Smooth muscle cell of the brain vasculature (primary cell): ENCODE measurements at places on chromosomes 3 and 15.

DNA sequence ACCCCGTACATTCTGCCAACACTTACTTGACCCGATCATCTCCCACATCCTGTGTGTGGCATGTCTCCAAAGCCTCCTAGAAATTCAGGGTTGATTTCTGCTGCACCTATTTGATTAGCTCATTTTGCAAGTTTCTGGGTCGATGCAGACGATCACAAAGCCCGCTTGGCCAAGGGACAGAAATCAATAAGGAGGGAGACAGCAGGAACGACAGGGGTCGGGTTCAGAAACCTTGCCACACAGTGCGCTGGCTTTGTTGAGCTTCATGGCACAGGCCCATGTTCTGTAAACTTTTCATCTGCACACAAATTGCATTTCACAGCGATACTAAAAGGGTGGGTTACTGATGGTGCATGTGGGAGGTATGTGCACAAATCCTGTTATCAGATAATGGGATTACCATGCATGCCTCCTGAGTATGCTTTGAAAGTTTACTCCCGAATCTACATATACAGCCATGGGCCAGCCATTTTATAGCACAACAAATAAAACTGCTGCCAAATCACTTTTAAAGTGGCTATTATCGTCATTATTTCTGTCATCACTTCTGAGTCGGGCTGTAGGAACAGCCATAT, 95.9 kb upstream of the ATP11B start:
- DNase-seq = no peak

DNA sequence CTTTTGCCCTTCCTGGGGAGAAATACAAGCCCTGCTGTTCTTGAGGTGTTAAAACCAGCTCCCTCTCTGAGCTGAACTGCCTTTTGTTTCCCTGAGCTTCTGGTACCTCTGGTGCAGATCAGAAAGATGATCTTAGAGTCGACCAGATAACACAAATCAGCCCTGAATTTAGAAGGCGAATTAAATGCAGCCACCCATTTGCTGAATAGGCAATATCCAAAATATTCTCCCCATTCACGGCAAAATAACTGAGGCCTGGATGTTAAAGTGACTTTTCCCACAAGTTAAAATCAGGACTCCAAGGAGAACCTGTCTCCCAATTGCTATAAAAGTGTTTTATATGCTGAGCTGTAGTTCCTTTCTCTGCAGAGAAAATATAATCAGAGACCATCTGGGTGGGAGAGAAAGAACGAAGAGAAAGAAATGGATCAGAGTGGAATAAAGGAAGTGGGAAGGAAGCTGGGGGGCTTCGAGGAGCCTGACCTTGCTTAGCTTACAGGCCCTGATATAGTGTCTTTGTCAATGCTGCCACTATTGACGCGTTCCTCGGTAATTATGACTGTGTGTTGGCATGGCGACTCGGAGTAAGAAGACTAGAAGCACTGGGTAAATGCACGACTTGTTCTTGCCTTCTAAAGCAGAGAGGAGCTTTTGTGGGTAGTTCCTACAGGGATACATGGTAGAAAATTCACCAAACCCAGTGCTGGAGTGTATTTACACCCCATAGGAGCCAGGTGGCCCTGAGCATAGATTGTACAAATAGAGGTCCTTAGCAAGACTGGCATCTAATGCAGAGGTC, 47.5 kb upstream of the POLG start:
- DNase-seq = no peak

DNA sequence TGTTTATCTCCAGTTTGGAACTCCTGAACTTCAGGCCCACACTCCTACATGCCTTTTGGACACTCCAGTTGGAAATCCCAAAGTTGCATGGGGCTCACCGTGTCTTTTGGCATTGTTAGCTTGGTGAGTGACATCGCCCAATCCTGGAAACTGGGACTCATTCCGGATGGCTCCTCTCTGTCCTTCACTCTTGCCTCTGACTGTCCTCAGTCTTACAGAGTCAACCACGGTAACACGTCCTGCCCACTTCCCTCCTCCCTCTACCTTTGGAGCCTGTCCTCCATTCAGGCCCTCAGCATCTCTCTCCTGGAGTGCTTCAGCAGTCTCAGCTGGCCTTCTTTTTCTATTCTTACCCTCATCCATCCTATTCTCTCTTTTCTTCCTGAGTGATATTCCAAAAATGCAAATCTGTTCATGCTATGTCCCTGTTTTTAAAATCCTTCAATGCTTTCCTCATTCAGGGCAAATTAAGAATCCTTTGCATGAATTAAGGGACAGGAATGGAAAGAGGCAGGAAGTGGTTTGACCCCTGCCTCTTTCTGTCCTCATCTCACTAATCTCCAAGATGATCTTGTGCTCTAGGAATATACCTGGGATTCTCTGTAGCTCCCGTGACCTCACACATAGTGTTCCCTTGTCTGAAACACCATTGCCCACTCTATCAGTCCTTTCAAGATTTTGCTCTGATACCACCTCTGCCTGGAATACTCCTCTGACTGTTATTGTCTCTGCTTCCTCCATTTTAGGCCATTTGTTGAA, 42.5 kb downstream of the LPP start:
- DNase-seq = no peak

DNA sequence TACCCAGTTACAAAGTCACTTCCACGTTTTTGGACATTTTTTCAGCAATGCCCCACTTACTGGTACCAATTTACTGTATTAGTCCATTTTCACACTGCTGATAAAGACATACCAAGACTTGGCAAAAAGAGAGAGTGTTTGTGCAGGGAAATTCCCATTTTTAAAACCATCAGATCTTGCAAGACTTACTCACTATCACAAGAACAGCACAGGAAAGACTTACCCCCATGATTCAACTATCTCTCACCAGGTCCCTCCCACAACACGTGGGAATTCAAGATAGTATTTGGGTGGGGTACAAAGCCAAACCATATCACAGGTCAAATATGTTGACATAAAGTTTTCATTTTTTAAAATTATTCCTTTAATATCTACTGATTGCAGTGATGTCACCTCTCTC, 16.2 kb upstream of the ABI3BP start:
- no peak for DNase-seq

DNA sequence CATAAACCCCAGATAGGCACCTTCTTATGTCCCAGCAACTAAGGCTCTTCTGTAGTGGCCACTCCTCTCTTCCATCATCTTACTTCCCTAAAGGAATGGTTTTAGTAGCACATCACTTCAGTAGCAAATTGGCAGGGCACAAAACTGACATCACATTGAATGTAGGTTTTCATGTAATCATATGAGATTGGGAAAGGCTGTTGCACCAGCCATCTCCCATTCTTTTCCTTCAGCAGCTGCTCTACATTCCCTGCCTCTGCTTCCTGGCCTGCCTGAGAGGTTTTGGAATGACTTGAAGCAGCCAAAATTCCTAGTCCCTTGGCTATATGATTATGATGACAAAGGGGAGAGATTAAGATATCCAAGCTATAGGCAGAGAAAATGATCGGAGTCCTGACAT, 36.5 kb downstream of the NSUN3 start:
- DNase-seq = no peak

DNA sequence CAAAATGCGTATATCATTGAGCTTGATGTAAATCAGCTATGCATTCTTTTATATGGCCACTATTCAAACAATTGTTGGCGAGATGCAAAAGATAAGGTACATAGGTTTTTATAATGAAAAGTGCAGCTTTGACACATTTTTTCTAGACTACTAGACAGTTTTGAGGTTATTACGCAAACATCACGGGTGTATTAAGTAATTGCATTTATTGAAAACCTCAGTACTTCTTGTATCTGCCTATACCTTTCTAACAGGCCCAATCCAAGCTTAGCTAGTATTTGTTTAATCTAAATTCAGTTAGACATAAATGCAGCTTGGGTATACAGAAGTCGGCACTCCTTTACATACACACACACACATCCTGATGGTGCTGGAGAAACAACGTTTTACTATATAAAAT, 2.7 kb downstream of the SPESP1 start:
- DNase-seq = no peak

DNA sequence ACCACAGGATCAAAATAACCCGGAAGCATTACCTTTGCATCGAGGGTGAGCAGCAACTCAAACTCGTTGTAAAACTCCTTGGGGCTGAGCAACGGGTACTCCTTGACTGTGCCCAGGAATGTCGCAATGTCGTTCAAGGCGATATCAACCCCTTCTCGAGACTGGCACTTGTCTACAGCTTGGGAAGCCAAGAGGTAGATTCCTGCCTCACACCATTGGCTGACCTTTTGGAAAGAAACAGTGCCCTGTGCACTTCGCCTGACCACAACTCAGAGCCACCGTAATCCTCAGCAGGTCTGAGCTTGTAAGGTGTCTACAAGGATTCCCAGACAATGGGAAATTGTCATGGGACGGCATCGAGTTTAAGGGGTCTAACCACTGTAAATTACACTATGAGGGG, 43.9 kb downstream of the B3GNT5 start:
- no peak for DNase-seq

GRCh38 chr3:150737874-150738679, 24.9 kb downstream of the SIAH2 start:
- DNase-seq = no peak

- no peak for DNase-seq
Observed at GRCh38 chr3:194935632-194936470, 250.2 kb downstream of the FAM43A start.
